ENCODE measurements at places on chromosomes 7 and 10.

GRCh38 chr10:109912335-109913281, 10.7 kb downstream of the XPNPEP1 start:
- H3K4me1 ChIP-seq = peaks cover 8% of the 10 kb centered on the region
- no peak overlapping the region for H3K4me3 ChIP-seq
- H3K27ac ChIP-seq = no peak overlapping the region
- no peak for DNase-seq
- peaks cover 33% of the 10 kb centered on the region for H3K36me3 ChIP-seq

GRCh38 chr10:98363220-98363619, 51.8 kb downstream of the PYROXD2 start:
- H3K4me3 ChIP-seq = no peak overlapping the region
- H3K27me3 ChIP-seq = no peaks in the 10 kb centered on the region
- peak overlapping the region; percentile 78 for H3K27ac ChIP-seq
- no peak for DNase-seq
- H3K36me3 ChIP-seq = no peaks in the 10 kb centered on the region

DNA sequence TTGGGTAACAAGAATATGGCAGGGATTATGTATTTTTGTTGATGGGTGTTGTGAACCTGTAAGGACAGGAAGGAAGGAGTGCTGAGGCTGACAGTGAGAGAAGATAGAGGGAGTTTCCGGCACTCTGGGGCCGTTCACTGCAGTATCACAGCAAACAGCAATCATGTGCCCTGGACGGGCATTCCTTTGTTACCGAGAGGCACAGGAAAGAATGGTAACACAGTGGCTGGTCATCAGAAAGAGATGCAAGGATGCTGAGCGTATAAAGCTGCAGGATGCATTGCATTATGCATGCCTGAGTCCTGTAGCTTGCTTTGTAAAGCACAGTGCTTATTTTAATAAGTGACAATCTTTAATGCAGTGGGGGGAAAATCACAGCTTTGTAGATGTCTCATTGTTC, 286.8 kb downstream of the RPS24 start:
- H3K27ac ChIP-seq = no peak overlapping the region
- no peaks in the 10 kb centered on the region for H3K36me3 ChIP-seq
- peaks cover 21% of the 10 kb centered on the region for H3K4me1 ChIP-seq
- no peak overlapping the region for H3K4me3 ChIP-seq

GRCh38 chr10:93071674-93072224, 1.9 kb upstream of the CYP26A1 start:
- peaks cover 82% of the 10 kb centered on the region for H3K27me3 ChIP-seq
- peak overlapping the region; percentile 96 for H3K4me3 ChIP-seq
- peak overlapping the region; percentile 77 for H3K27ac ChIP-seq
- DNase-seq = no peak
- H3K4me1 ChIP-seq = peaks cover 57% of the 10 kb centered on the region

- no peak overlapping the region for H3K4me3 ChIP-seq
- H3K27me3 ChIP-seq = no peaks in the 10 kb centered on the region
- H3K36me3 ChIP-seq = no peaks in the 10 kb centered on the region
- DNase-seq = no peak
Observed at GRCh38 chr7:30469303-30469702, 9.3 kb downstream of the NOD1 start.

DNA sequence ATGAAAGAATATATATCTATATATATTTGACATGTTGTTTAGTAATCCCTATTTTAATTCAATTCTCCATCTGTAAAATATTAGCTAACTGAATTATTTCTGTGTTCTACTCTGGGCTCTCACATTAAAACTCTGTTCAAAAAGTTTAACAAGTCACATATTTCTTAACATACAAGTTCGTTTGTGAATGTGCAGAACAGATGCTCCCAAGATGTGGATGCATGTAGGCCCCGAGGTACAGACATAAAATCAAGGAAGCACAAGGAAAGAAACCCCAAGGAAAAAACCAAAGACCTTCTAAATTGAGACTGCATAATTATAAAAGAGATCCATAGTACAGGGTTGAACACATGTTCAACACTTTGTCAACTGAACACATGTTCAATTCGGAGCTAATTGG, 175.1 kb downstream of the LRRTM3 start:
- peaks cover 33% of the 10 kb centered on the region for H3K4me1 ChIP-seq
- no peak for DNase-seq
- H3K36me3 ChIP-seq = no peaks in the 10 kb centered on the region
- H3K27ac ChIP-seq = peak overlapping the region; percentile 89
- peaks cover 2% of the 10 kb centered on the region for H3K27me3 ChIP-seq
- no peak overlapping the region for H3K4me3 ChIP-seq

DNA sequence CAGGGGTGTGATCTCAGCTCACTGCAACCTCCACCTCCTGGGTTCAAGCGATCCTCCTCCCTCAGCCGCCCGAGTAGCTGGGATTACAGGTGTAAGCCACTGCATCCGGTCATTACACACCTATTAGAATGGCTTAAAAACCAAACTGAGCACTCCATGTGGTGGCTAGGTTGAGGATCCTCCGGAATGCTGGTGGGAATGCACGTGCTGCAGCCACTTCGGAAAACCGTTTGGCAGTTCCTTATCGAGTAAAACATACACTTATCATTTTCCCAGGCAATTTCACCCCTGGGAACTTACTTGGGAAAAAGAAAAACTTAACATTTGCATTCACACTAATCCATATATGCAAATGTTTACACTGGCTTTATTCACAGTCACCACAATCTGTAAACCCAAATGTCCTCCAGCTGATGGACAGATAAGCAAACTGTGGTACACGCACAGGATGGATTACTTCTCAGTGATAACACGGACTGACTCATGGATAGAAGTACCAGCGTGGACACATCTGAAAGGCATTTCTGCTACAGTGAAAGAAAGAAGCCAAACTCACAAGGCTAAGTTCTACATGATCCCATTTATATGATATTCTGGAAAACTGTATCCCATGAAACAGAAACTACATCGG, 20.4 kb downstream of the RFC2 start:
- H3K36me3 ChIP-seq = peaks cover 36% of the 10 kb centered on the region
- H3K4me1 ChIP-seq = no peaks in the 10 kb centered on the region
- no peak overlapping the region for H3K27ac ChIP-seq
- DNase-seq = no peak
- no peak overlapping the region for H3K4me3 ChIP-seq

DNA sequence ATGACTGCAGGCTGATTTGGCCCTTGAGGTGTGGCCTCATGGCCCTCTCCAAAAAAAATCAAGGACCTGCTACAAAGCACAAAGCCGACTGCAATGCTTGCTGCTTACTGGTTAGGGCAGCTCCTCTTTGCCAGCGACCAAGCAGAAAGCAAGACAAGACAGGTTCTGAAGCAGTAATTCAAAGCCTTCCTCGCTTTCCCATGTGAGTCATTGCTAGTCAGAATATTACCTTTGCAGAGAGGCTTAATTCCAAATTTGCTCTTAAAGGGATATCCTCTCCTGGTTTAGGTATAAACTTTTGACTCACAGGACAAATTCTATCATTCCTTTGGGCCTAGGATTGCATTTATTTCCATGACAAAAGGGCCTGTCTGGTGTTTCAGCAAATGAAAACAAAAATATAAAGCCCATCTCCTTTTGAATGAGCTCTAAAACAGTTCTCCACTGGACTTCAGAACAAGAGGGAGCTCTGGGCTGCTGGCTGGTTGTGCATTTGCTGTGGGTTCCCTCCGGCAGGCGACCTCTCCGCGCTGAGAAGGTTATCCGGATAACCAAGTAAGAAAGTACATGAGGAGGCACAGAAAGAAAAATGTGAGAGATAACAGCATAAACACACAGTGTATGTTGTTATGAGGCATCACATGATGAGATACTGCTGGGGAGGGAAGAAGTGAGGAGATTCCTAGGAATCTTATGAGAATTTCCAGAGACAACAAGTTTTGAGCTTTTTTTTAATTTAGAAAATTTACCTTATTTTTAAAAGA, 90.8 kb downstream of the EGFR start:
- H3K27me3 ChIP-seq = no peaks in the 10 kb centered on the region
- H3K4me3 ChIP-seq = no peak overlapping the region
- peak overlapping the region; percentile 87 for H3K27ac ChIP-seq
- H3K4me1 ChIP-seq = peaks cover 65% of the 10 kb centered on the region
- no peaks in the 10 kb centered on the region for H3K36me3 ChIP-seq

DNA sequence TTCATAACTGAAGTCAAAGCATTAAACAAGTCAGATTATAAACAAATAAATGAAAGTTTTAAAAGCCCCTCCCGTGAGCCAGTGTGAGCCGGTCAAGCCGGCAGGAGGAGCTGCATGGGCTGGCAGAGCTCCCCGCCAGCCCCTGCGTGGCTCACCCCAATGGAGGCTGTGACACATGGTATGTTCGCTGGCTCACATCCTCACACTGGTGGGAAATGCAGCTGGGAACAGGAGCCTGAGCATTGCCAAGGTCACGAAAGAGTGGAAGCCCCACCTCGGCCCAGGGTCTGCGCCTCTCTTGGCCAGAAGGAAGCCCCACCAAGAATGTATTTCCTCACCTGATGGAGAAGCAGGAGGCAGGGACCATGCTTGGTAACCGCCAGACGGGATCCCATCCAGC, 261.7 kb upstream of the TCERG1L start:
- H3K36me3 ChIP-seq = no peaks in the 10 kb centered on the region
- no peaks in the 10 kb centered on the region for H3K4me1 ChIP-seq
- no peak for DNase-seq
- H3K4me3 ChIP-seq = no peak overlapping the region
- H3K27me3 ChIP-seq = peaks cover 24% of the 10 kb centered on the region
- no peak overlapping the region for H3K27ac ChIP-seq

DNA sequence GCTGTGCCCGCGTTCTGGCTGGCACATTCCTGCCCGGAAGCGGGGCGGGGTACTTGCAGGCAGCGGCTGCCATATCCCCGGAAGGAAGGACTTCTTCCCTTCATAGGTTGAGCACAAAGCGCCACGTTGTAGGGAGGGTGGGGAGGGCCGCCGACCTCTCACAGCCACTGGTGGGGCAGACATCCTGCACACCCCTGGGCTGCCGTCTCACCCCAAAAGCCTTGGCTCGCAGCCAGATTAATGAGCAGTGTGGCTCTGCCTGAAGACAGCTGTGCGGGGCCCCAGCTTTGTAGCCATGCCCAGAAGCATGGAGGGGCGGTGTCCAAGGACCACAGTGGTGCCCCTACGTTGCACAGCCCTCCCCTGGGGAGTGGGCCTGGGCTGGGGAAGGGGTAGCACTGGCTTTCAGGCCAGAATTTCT, 54.3 kb upstream of the DPYSL4 start:
- no peak overlapping the region for H3K27ac ChIP-seq
- peaks cover 11% of the 10 kb centered on the region for H3K27me3 ChIP-seq
- peaks cover 2% of the 10 kb centered on the region for H3K4me1 ChIP-seq
- no peaks in the 10 kb centered on the region for H3K36me3 ChIP-seq

GRCh38 chr10:79047875-79048638, 20.7 kb upstream of the ZMIZ1 start:
- peaks cover 27% of the 10 kb centered on the region for H3K4me1 ChIP-seq
- H3K4me3 ChIP-seq = no peak overlapping the region
- no peak for DNase-seq
- H3K36me3 ChIP-seq = no peaks in the 10 kb centered on the region

DNA sequence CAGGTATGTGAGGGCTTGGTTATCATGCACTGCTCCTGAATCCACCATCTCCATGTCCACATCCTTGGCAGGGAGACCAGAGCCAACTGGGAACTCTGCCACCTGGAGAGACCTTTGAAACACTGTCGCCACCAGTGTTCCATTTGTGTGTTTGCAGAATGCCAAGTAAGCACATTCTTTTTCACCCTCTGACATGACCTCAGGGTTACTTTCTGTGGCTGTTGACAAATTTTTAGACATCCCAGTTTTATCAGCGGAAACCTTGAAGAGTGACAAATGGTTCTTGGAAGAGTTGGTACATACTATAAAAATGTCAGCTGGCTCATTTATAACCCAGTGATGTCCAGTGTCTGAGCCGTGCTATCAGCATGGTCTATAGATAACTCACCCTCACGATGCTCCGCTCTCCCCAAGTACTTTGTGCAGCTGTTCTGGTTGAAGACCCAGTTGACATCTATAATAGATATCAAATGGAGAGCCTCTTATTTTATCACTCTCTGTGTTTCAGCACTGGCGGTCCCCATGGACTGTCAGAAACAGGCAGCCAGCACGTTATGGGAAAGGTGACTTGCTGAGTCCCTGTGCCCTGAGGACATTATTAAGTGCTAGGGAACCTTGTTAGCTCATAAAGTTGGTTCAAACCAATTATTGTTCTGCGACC, 563.1 kb upstream of the GALNT17 start:
- H3K27ac ChIP-seq = no peak overlapping the region
- H3K4me3 ChIP-seq = no peak overlapping the region
- H3K27me3 ChIP-seq = no peaks in the 10 kb centered on the region
- H3K4me1 ChIP-seq = peaks cover 27% of the 10 kb centered on the region
- peaks cover 18% of the 10 kb centered on the region for H3K36me3 ChIP-seq

DNA sequence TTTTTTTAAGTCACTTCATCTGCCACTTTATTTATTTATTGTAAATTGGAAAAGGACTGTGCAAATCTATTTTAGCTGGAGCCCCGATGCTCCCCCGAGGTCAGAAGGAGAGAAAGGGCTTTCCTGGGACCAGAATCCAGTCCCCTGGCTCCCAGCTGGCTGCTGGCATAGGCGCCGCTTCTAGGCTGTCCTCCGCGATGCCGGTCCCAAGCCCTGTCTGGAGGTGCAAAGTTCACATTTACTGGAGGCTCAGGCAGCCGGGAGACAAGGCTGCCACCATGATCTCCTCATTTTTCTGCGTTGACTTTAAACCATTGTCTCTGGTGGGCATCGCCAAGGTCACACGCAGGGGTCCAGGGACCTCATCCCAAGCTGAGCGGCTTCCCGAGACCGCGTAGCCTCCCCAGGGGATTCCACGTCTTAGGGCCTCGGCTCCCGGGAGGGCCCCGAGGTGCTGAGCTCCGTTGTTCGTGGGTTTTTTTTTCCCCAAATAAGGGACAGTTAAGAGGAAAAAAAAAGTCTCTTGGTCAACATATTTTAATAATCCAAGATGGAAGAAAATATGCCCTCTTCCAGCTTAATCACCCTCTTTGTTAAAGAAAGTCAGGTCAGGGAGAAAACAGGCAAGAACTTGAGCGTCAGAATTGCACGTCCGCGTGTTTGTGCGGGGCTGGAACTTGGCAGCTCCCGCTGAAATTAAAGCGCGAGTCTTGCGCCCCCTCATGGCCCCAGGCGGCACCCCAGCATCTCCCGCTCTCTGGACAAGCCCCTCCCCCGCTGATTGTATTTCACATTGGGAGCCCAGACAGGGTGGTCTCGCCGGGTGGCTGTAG, 11.9 kb downstream of the RGR start:
- H3K4me1 ChIP-seq = no peaks in the 10 kb centered on the region
- H3K27ac ChIP-seq = no peak overlapping the region
- no peak overlapping the region for H3K4me3 ChIP-seq
- no peak for DNase-seq
- H3K27me3 ChIP-seq = peaks cover 38% of the 10 kb centered on the region

Measured in mesothelial cell of epicardium (in vitro differentiated cells).